ENCODE measurements at places on chromosomes 11 and 22.

- no peak for DNase-seq
Measured at GRCh38 chr11:44928816-44929215, 21.9 kb downstream of the TP53I11 start.

- DNase-seq = no peak
Measured at GRCh38 chr22:41883400-41883799, 31.5 kb downstream of the SHISA8 start.

DNA sequence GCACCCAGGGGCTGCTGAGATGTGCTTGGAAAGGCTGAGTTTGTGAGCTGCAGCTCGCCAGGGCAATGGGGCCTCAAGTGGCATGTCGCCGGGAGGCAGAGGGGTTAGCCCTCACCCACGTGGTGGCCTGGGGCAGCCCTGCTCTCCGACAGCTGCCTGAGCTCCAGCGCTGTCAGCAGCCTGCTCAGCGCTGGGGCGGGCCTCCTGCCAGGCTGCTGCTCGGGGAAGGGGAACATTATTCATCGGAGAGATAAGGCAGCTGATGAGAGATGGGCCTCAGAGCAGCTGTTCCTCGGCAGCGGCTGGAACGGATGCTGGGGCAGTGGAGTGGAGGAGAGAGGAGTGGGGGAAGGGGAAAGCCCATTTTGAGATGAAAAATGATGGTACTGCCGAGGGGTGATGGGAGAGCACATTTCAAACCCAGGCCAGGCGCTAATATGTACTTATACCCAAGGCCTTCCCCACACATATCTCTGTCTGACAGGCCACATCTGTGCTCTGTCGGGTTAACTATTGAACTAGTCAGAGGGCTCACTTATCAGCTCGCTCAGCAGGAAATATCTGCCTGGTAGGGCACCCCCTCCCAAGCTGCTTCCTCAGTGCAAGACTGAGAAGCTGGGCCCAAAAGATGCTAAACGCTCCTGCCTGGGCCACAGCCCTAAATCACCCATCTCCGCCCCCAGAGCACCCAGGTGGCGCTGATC, 79.5 kb downstream of the TIMP3 start:
- no peak for DNase-seq

GRCh38 chr11:119567688-119568582, 145.0 kb upstream of the THY1 start:
- no peak for DNase-seq

DNA sequence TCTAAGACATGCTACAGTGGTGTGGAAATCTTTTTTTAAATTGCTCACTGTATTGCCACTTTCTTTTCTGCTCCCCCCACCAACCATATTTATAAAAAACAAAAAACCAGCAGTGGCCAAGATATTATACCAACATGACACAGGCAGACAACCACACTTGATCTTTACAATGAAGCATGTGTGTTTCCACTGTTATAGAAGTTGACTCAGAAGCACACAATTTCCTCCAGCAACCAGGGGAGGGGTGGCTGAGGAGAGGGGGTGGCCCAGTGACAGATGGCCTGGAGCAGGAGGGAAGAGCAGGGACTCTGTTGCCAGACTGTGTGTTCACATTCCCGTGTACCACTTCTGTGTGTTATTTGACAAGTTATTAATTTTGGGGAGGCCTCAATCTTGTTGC, 14.8 kb downstream of the CD59 start:
- no peak for DNase-seq

DNA sequence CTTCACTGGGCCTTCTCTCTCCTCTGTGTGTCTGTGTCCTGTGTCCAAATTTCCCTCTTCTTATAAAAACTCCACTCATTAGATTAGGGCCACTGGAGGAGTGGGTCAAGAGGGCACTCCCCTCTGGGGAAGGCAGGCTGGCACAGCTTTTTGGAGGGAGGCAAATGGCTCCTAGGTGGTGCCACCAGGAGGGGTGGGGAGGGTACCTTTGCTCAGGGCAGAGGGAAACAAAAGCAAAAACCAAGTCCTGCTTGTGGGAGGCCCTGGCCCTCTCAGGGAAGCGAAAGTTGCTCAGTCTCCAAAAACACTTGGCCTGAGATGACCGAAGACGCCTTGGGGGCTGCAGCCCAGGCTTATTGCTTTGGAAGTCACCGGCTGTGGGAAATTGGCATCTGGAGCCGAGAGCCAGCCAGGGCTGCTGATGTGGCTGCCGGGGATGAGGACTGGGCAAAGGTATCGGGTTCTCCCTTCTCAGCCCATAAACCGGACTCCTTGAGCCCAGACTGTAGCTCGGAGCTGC, 48.2 kb upstream of the ANO1 start:
- no peak for DNase-seq

- DNase-seq = no peak
Measured at GRCh38 chr11:128802358-128802981, 64.6 kb downstream of the KCNJ1 start.

DNA sequence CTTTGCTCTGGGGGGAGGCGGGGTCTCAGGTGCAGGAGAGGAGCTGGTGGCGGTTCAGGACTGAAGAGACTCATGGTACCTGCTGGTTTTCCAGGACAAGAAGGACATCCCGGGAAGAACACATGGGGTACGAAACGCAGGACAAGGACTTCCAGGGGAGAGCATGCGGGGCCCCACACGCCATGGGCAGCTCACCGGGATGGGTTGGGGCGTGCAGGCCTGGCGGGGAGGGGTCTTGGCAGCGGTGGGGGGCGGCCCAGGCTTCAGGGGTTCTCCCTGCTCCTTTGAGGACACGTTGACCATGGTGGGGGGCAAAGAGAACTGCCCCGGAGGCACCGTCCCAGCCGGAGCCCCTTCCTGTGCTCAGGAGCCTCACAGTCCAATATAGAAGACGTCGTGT, 673.2 kb downstream of the BRD1 start:
- no peak for DNase-seq

DNA sequence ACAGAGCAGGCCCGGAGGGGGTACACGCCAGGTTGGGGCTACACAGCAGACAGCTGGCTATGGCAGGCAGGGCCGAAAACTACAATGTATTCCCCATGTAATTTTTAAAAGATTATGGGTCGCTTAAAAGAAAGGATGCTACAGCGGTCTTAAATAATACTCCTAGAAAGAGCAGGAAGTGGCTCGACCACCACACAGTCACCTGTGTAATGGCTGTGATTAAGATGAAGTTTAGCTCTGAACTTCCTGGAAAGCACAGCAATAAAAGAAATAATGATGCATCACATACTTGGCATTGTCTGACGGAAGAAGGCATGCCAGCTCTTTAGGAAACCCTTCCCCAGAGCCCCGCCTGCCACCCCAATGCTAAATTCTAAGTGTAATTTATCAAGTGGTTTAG, 32.6 kb downstream of the WNT11 start:
- no peak for DNase-seq

DNA sequence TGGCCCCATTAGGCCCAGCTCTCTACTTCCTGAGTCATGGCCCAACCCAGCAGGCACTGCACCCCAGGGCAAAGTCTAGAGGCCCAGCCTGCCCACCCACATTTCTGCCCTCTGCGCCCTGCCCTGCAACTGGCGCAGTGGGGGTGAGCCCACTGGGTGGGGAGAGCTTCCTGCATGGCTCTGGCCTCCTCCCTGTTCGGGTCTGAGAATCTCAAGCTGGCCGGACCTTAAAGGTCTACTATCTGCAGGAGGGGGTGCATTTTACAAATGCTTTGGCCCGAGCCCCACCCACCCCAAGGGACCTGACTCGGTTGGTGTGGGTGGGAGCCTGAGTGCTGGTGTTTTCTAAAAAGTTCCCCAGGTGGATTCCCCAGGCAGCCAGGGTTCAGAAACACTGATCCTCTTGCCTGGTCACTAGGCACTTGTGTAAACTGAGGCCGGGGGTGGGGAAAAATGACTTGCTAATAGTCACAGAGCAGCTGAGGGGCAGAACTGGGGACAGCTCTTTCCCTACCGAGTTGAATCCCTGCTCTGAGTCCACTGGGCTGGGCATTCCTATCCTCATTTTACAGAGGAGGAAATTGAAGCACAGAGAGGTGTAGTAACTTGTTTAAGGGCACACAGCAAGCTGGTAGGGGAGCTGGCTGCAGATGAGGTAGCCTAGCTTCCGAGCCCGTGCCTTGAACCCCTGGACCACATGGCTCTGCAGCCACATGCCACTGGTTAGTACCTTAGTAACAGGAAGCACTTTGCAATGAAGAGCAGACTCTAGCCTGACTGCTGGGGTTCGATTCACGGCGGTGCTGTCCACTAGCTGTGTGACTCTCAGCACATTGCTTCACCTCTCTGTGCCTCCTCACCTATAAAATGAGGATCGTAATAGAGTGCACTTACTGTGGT, 36.3 kb downstream of the CD82 start:
- DNase-seq = no peak

- DNase-seq = no peak
Measured at GRCh38 chr22:49086606-49087157, 741.0 kb downstream of the BRD1 start.

DNA sequence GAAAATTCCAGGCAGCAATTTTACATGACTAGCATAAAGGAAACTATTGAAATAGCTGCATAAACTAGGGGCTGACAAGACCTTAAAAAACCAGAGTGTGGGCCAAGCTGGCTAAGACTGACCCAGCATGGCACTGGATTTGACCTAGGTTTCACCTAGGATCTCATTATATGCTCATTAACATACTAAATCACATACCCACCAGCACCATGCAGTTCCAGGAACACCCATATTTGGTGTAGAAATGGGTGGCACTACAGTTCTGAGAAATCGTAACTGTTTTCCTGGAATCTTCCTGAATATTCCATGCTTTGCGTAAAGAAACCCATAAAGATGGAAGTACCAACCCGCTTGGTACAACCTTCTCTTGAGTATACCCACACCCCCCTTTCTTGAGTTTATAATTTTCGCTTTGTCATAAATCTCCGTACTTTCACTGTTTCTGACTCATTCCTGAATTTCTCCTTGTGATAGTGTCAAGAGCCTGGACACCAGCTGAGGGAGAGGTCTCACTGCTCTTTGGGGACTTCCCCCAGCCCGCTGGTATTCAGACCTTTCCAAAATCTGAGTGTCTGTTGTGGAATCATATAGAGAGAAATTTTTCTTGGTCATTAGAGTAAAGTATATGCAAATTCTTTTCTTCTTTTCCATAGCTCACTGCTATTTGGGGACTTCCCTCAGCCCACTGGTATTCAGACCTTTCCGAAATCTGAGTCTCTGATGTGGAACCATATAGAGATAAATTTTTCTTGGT, 55.1 kb downstream of the MTMR3 start:
- no peak for DNase-seq

DNA sequence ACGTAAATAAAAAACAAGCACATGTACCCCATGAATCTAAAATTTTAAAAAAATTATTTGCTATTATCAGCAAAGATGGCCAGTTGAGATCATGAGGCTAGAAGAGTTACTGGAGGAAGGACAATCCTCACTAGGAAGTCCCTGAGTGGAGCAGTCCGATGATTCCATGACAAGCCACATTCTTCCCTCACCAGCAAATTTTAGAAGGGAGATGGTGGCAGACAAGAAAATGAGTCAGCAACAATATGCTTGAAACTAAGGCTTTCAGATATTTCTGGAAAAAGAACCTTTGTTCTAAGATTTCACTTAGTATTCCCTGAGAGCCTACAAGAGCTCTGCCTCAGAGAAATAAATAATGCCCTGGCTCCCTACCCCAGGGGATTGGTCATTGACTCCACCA, 34.9 kb downstream of the P4HA3 start:
- no peak for DNase-seq

DNA sequence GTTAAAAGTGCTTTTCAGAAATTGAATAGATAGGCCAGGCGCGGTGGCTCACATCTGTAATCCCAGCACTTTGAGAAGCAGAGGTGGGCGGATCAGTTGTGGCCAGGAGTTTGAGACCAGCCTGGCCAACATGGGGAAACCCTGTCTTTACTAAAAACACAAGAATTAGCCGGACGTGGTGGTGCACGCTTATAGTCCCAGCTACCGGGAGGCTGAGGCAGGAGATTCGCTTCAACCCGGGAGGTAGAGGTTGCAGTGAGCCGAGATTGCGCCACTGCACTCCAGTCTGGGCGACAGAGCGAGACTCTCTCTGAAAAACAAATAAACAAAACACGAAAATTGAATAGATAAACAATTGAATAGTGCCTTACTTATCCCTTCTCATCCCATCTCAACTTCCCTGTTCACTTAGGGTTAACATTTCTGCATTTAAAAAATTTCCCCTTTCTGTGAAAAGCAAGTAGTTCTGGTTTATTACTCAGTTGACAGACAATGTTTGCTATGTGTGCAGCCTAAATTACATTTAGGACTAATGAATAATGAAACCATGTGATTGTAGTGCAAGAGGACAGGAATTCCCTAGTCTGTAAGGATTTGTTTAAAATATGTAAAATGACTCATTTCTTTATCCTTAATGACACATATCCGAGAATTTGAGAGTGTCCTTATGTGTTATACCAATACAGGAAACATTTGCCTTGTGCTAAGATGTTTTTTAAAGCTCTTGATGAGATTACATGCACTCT, 6.0 kb downstream of the RNF169 start:
- no peak for DNase-seq

DNA sequence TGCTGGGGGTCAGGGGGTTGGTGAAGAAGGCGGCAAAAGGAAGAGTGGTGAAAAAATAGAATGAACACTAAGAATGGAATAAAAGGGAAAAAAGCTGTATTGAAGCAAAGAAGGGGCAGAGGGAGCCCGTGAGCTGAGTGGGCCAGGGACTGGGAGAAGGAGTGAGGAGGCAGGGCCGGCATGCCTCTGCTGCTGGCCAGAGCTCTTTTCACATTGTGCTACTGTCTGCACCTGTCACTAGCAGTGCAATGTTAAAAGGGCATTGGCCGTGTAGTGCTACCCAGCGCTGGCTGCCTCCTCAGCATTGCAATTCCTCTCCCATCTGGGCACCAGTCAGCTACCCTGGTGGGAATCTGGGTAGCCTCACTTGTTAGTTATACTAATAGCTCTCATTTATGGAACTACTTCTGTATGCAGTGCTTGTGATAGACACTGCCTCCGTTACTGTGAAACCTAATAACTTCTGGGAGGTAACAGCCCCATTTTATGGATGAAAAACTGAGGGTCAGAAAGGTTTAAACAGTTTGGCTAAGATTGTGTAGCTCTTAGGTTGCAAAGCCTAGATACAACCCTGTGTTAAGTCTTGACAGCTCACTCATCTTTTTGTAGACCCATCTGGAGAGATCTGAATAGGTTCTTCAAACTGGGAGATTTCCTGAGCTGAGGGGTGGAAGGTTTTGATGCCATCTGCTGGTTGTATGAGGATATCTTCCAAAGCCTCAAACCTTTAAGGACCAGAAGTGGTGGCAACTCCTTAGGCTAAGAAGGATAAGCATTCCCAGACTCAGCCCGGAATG, 8.5 kb downstream of the YPEL4 start:
- no peak for DNase-seq

GRCh38 chr22:31544481-31545480, 48.4 kb downstream of the SFI1 start:
- no peak for DNase-seq

- DNase-seq = no peak
Measured at GRCh38 chr11:134712228-134713145, 300.4 kb upstream of the B3GAT1 start.

GRCh38 chr11:9717719-9718118, 53.8 kb downstream of the SWAP70 start:
- no peak for DNase-seq

All from stimulated activated CD8-positive, alpha-beta memory T cell treated with anti-CD3 and anti-CD28 coated beads, Interleukin-7, amount 100 ng/mL, for 1 hour (primary cell).